ENCODE measurements at places on chromosomes 5 and 9.
A peak's percentile ranks its signal among the peaks of the same experiment; 100 is the strongest.

DNA sequence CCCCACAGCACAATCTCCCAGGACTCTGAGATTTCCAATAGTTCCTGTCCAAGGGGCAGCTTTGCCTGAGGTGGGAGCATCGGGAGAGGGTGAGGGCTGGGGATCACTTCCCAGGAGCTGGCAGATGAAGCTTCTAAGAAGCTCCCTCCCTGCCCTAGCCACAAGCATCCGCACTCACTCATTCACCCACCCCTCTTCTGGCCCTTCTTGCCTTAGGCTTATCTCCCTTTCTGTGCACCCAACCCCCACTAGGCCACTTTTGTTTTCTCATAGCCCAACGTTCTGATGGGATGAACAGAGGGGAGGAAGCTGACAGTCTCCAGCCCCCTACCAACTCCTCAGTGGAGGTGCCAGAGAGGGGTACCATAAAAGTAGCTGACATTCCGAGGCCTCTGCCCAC lies 3.7 kb upstream of the PCDH1 start:
- no peak for ATAC-seq

- no peak for ATAC-seq
Observed at GRCh38 chr5:175003531-175003930, 279.1 kb downstream of the MSX2 start.

- no peak for ATAC-seq
Observed at GRCh38 chr5:153598099-153598498, 107.6 kb downstream of the GRIA1 start.

DNA sequence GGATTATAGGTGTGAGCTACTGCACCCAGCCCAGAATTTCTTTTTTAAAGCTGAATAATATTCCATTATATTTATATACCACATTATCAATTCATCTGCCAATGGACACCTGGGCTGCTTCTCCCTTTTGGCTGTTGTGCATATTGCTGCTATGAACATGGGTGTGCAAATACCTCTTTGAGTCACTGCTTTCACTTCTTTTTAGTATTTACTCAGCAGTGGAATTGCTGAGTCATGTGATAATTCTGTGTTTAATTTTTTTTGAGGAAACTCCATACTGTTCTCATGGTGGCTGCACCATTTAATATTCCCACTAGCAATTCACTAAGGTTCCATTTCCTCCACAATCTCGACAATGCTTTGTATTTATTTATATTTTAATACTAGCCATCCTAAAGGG lies 36.1 kb upstream of the KIF4B start:
- peak; percentile 38 for ATAC-seq

DNA sequence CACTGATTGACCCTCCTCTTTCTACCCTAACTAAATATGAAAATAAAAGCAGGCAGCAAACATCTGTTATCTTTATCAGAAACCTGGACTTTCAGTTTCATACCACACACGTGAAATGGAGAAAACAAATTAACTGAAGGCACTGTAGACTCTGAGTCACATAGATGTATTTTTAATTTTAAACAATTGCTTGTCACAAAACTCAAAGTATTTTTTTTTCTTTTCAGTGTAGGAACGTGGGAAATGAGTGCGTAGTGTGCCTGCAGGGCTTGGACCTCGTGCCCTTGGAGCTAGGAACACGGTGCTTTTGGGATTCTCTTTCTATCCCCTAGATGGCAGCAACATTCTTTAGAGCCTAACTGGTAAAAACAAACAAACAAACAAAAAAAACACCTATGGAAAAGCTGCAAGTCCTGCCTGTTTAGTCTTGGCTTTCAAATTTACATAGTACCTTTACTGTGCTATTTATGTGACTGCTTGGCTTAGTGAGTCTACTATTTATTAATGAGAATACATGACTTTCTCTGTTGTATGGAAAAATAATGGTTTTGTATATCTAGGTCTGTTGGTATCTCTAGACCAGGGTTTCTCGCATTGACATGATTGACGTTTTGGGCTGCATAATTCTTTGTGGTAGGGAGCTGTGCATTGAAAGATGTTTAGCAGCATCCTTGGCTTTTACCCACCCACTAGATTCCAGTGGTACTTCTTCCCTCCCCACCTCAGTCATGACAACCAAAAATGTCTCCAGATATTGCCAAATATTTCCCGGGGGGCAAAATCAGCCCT lies 16.8 kb upstream of the ACTBL2 start:
- peak; percentile 77 for ATAC-seq

DNA sequence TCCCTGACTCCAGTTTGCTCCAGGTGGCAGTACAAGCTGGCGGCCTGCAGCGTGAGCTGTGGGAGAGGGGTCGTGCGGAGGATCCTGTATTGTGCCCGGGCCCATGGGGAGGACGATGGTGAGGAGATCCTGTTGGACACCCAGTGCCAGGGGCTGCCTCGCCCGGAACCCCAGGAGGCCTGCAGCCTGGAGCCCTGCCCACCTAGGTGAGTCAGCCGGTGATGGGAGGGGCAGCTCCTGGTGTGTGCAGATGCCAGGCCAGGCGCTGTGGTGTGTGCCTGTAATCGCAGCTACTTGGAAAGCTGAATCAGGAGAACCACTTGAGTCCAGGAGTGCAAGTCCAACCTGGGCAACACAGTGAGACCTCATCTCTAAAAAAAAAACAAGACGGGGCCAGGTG lies 10.0 kb upstream of the CACFD1 start:
- ATAC-seq = no peak

DNA sequence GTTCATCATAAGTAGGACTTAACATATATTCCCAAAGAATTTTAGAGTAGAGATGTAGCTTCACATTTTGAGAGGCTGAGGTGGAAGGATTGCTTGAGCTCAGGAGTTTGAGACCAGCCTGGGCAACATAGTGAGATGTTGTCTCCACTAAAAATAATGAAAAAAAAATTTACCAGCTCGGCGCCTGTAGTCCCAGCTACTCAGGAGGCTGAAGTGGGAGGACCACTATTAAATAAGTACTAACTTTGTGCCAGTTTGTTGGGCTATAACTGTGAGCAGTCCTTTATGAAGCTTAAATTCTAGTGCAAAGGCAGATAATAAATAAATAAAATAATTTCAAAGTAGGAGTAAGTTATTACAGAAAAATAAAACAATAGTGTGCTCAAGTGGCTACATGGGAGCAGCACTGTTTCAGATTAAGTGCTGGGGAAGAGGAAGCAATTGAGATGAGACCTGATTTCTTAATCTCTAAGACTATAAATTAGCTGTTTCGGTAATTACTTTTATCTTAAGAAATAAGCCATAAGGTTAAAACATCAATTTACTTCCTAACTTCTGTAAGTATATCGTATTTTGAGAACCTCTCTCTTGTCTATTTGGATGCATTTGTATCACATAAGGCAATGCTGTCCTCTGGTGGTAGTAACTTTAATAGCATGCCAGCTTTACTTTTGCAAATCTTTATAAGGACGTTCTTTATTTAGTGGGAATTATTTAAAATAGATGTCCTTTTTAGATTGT lies 98.9 kb downstream of the CSNK1G3 start:
- ATAC-seq = no peak

- ATAC-seq = no peak
Observed at GRCh38 chr5:14531668-14532067, 49.9 kb upstream of the OTULINL start.

DNA sequence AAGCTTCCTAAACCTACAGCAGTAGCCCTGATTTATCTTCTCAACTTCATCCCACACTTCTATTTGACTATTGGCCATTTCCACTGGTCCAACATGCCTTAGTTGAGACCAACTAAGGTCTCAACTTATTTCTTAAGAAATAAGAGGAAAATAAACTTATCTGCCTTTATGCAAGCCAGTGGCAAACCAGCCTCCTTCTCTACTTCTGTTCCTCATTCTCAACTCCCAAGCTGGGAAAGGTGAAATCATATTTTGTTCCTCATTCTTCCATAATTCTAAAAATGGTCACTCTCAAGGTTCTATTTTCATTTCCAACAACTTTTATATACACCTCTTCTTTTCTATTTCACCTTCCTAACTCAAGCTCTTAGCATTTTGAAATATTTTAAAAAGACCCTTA lies 149.6 kb upstream of the C9orf72 start:
- no peak for ATAC-seq

GRCh38 chr9:100317706-100318105 lies 35.0 kb downstream of the TEX10 start:
- no peak for ATAC-seq

DNA sequence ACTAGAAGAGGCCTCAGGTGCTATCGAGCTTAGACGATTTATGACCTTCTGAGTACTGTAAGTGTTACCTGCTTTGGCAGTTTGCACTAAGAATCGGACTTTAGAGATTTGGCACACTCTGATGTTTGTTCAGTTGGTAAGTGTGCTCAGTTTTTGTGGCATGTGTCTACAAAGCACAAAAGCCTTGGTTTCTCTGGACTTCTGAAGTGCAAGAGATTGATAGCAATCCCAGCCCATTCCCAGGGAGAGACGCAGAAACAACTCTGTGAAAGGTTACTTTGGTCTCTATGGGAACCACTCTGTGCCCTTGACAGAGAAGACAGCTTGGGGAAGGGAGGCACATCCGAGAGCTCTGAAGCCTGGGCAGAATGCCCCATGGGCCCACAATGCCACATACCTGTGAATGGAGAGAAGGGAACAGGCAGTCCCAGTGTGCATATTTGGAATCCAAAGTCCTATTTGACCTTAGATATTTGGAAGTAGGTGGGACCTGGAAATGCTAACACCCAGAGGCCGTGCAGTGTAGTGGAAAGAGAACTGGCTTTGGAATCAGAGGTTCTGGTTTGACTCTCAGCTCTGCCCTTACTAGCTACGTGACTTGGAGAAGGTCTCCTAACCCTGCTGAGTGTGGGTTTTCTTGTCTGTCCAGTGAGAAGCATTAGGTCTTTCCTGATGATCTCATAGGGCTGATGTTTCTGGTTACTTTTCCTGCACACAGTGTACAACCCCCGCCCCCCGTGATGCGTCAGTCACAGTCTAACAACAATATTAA lies 194.3 kb upstream of the VLDLR start:
- no peak for ATAC-seq

DNA sequence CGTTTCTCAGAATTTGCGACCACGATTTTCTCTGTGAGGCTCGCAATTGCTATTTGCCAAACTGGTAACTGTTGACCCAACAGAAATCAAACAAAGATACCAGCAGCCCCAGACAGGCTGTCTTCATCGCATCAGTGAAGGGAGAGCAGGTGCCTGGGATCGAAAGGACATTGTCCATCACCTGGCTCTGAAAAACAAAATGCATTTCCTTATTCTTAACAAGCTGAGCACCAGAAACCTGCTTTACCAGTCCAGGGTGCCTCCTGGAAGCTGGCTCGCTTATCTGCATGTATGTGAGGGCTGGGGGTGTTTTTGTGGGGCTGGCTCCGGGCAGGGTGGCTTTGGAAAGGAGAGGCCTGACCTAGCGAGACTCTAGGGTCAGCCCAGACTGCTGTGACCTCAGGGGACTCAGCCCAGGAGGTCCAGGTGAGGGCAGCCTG lies 24.7 kb downstream of the WWC1 start:
- no peak for ATAC-seq

- no peak for ATAC-seq
Observed at GRCh38 chr5:155154973-155155372, 141.4 kb downstream of the KIF4B start.

DNA sequence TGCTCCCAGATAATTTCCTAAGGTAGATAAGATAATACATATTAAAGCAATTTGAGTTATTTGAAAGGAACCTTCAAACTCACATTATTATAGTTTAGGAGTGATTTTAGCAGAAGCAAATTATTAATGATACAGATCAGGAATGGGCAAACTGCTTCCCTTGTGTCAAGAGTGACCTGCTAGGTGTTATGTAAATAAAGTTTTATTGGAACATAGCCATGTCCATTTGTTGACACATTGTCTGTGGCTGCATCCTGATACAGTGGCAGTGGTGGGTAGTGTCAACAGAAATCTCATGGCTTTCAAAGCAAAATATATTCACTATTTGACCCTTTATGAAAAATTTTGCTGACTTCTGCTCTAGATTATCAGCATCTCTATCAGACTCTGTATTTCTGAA lies 11.4 kb upstream of the BASP1 start:
- ATAC-seq = no peak
